ENCODE measurements at places on chromosomes 13 and 19. TPM values are rescaled to one million over a fixed set of nuclear protein-coding genes. Genes with fewer than 3 reads are reported as not detected.

The CEACAM3 gene
- total RNA-seq: not detected

The FGF9 gene
- not detected for total RNA-seq

The TBCB gene
- 315 TPM for total RNA-seq

The GJB2 gene
- total RNA-seq: 0.24 TPM

The PRKCG gene
- total RNA-seq: not detected

The DIRAS1 gene
- total RNA-seq: 0.26 TPM

The NEK3 gene
- total RNA-seq: 6.1 TPM

The TMEM238 gene
- total RNA-seq: 0.39 TPM

The OR7A10 gene
- total RNA-seq: not detected

The PRRG2 gene
- 2.1 TPM for total RNA-seq

The PEG3 gene
- 1.4 TPM for total RNA-seq

The PSG7 gene
- total RNA-seq: not detected
